ENCODE measurements at places on chromosomes 5 and 9. TPM values are rescaled to one million over a fixed set of nuclear protein-coding genes. Genes with fewer than 3 reads are reported as not detected.

DNA sequence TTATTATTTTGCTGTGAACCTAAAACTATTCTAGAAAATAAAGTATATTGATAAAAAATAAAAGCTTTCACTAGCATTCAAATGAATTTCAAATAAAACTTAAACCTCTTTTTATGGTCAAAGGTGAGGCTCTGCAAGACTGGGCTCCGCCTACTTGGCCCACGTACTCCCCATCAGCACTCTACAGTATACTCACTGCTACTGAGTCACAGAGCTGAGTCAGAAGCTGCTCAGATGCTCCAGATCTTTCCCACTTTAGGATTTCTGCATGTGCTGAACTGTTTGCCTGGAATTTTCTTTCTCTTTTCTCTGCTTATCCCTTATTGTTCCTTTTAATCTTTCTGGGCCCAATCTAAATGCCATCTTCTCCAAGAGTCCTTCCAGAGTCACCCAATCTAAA lies 331.9 kb upstream of the CCNG1 start:
- H3K27ac ChIP-seq = no peak overlapping the region
- H3K4me1 ChIP-seq = no peaks in the 10 kb centered on the region
- no peak for DNase-seq
- no peaks in the 10 kb centered on the region for H3K36me3 ChIP-seq
- H3K4me3 ChIP-seq = no peak overlapping the region
- H3K27me3 ChIP-seq = no peaks in the 10 kb centered on the region

DNA sequence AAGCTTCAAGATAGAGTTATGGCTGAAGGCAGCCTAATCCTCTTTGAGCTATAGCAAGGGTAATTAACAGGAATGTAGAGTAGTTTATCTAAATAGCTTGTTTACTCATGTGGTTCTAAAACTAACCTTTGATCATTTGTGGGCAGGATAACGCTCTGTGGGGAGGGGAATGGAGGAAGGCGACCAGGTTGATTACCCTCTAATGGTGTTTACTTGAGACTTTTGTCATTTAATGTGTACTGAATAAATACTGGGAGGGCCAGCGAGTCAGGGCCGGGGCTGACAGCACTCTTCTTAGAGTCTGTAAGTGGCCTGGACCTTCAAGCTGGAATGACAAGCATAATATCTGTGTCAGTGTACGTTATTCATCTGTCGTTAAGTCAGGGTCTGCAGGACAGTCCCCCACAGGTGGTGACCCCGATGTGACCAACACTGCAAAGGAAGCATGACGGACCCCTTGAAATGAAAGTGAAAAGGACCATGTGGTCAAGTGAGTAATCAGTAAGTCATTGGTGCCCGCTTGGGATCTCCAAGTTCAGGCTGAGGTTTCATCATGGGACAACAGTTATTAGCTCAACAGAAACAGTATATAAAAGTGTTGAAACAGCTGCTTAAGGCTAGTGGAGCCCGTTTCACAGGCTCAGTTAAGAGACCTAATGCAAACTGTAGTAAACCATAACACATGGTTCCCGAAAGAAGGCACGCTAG lies 162.6 kb downstream of the CPLANE1 start:
- no peak overlapping the region for H3K27ac ChIP-seq
- peaks cover 11% of the 10 kb centered on the region for H3K4me1 ChIP-seq
- no peaks in the 10 kb centered on the region for H3K27me3 ChIP-seq
- H3K4me3 ChIP-seq = no peak overlapping the region

DNA sequence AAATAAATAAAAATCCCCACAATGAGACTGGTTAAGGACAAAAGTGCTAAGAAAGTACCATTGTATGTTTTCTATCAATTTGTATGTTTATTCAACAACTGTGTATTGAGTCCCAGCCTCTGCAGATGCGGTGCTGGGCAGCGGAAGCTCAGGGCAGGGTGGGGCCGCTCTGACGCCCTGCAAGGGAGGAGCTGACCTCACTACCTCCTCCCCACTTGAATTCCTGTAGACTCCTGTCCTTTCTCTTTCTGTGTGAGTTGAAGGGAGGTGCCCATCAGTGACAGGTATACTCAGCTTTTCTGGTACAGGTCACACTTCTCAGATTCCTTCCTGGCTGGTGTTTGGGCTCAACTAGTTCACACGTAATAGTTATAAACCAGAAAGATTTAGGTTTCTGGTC lies 27.0 kb downstream of the ANGPTL2 start:
- no peaks in the 10 kb centered on the region for H3K27me3 ChIP-seq
- H3K27ac ChIP-seq = no peak overlapping the region
- no peak overlapping the region for H3K4me3 ChIP-seq
- no peak for DNase-seq
- no peaks in the 10 kb centered on the region for H3K4me1 ChIP-seq

DNA sequence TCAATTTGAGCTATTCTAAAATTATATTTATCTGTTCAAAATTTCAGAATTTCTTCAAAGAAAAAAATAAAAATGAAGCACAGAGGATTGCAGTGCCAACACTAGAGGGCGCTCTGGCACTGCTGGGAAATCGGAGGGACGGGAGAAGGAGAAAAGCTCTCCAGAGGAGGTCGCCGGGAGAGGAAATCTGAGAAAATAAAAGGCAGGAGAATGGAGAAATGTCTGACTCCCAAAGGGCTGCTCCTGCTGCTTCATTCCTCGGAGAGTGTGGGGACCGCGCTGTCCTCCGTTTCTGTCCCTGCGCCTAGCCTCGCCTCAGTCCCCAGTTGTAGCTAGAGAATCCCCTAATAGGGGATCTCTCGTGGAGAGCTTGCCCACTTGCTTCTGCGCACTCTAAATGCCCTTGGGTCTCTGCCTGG lies 40.0 kb upstream of the ARSB start:
- peaks cover 39% of the 10 kb centered on the region for H3K4me1 ChIP-seq
- no peak overlapping the region for H3K4me3 ChIP-seq
- no peaks in the 10 kb centered on the region for H3K36me3 ChIP-seq
- no peak overlapping the region for H3K27ac ChIP-seq

- H3K4me3 ChIP-seq = no peak overlapping the region
- H3K27ac ChIP-seq = no peak overlapping the region
- DNase-seq = no peak
These were observed 59.6 kb upstream of the PIK3R1 start for GRCh38 chr5:68155940-68156339.

- no peaks in the 10 kb centered on the region for H3K27me3 ChIP-seq
- no peaks in the 10 kb centered on the region for H3K36me3 ChIP-seq
- H3K4me3 ChIP-seq = no peak overlapping the region
- no peak overlapping the region for H3K27ac ChIP-seq
These were observed 100.6 kb downstream of the ANGPTL2 start for GRCh38 chr9:127021664-127022363.

DNA sequence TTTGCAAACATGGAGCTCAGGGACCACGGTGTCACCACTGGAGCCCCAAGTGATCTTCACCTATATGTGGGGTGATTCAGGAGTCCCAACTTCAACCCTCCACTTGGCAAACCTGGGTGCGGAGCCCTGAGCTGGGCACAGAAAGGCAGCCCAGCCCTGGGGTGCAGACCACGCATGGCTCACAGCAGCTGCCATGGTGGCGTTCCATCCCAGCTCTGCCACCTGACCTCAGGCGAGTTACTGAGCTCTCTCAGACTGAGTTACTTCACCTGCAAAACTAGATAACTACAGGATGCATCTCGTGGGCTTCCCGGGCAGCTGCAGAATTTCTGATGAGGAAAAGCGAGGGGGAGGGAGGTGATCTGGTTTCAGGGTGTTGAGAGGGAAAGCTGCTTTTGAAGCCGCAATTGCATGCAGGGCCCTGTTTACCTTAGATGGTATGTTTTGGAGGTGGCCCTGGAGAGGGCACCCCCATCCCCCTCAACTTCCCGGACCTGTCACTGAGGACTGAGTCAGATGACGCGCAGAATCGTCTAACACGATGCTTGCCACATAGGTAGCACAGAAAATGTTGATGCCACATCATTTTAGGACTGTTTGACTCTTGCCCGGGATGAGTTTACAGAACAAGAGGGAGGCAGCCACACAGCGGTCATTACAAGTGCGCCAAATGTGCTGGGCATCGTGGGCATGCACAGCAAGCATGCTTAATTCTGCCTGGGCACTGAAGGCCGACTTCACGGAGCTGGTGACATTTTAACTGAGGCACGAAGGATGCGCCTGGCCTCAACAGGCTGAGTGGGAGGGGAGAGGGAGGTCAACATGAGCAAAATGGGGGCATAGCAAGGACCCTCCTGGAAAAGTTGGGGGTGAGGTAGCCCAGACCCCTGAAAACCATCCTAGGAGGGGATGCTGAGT lies 154.6 kb downstream of the COL23A1 start:
- no peak overlapping the region for H3K27ac ChIP-seq
- no peaks in the 10 kb centered on the region for H3K4me1 ChIP-seq
- no peak for DNase-seq
- H3K4me3 ChIP-seq = no peak overlapping the region
- H3K36me3 ChIP-seq = no peaks in the 10 kb centered on the region

DNA sequence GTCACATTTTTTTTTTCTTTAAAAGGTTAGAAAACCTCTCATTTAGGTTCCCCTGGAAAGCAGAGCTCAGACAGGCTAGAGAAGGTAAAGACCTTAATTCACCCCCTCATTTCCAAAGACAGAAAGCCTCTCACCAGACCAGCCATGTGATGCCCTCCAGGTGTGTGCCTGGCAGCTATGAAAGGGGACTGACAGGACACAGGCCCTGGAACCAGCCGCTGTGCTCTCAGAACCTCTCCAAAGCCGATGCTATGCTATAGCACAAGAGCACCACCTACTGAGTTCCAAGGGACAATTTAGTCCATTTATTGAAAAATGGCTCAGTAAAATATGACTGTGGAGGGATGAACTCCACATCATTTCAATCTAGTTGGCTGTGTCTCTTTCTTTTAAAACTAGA lies 48.8 kb downstream of the FANCC start:
- peak; percentile 69 for DNase-seq
- H3K27ac ChIP-seq = peak overlapping the region; percentile 94
- H3K4me3 ChIP-seq = no peak overlapping the region
- H3K27me3 ChIP-seq = no peaks in the 10 kb centered on the region

DNA sequence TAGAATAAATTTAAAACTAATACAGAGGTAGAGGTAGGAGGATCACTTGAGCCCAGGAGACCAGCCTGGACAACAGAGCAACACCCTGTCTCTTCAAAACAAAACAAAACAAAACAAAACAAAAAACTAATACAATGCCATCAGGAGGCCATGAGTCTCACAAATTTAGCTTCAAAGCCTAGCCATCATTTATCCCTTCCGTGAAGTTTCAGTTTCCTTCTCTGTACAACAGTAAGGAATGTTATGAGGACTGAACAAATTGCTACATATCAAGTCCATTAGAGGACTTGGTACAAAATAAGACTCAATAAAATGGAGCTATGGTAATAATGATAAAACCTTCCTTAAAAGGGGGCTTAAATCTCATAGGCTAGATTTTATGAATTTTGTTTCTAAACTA lies 60.8 kb downstream of the MAPKAP1 start:
- no peak overlapping the region for H3K27ac ChIP-seq
- H3K27me3 ChIP-seq = no peaks in the 10 kb centered on the region

DNA sequence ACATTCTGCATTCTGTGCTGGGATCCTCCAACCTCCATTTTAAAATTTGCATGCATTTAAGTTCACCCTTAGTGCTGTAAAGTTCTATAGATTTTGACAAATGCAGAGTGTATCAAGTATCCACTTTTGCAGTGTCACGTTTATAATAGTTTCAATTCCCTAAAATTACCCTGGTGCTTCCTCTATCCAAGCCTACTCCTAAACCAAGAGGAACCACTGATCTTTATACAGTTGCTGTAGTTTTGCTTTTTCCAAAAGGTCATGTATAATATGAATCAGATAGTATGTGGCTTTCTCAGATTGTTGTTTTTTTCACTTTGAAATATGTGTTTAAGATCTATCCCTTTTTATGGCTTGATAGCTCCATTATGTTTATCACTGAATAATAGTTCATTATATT lies 468.4 kb upstream of the CDH6 start:
- H3K36me3 ChIP-seq = no peaks in the 10 kb centered on the region
- H3K4me1 ChIP-seq = no peaks in the 10 kb centered on the region
- H3K4me3 ChIP-seq = no peak overlapping the region

GRCh38 chr5:16619136-16619535 lies 2.3 kb upstream of the RETREG1 start:
- no peak for DNase-seq
- H3K4me3 ChIP-seq = no peak overlapping the region
- no peak overlapping the region for H3K27ac ChIP-seq
- H3K27me3 ChIP-seq = peaks cover 46% of the 10 kb centered on the region
- H3K4me1 ChIP-seq = peaks cover 9% of the 10 kb centered on the region
- H3K36me3 ChIP-seq = no peaks in the 10 kb centered on the region

- peaks cover 30% of the 10 kb centered on the region for H3K27me3 ChIP-seq
- no peaks in the 10 kb centered on the region for H3K36me3 ChIP-seq
- H3K27ac ChIP-seq = no peak overlapping the region
- no peaks in the 10 kb centered on the region for H3K4me1 ChIP-seq
- no peak overlapping the region for H3K4me3 ChIP-seq
These were observed 4.9 kb downstream of the FSTL4 start for GRCh38 chr5:133607451-133607850.

DNA sequence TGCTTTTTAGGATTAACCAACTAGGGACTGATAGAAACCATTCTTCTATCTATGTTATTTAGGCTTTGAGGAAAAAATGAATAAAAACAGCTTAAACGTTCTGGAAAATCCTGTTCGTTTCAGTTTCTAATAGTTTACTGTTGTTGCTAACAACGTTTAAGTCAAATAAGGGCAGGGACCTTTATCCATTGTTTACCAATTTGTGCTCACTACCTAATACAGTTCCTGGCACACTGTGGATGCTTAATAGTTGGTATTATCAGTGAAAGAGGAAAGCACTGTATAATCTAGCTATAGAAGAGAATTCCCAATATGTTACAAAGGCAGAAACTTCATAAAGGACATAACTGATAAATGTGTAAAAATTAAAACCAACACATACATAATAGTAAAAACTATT lies 52.5 kb downstream of the ZFR start:
- H3K4me1 ChIP-seq = peaks cover 26% of the 10 kb centered on the region
- no peak for DNase-seq
- H3K27me3 ChIP-seq = no peaks in the 10 kb centered on the region
- no peak overlapping the region for H3K4me3 ChIP-seq
- H3K36me3 ChIP-seq = peaks cover 20% of the 10 kb centered on the region

The CCDC152 gene
- total RNA-seq = 0.20 TPM

The CDC20B gene
- not detected for total RNA-seq

The DPP7 gene
- total RNA-seq = 1.2 TPM

The HAVCR1 gene
- total RNA-seq = 0.93 TPM

The CCDC192 gene
- total RNA-seq = not detected

The GLRX gene
- total RNA-seq = 71.9 TPM
